Spleen (tissue), 13 donors: ENCODE measurements at places on chromosomes 11 and 22.

- DNase-seq = no peak
Observed at GRCh38 chr11:79400717-79401330, 40.0 kb downstream of the TENM4 start.

GRCh38 chr11:925158-925495 lies 543 bp upstream of the AP2A2 start:
- DNase-seq = no peak

- no peak for DNase-seq
Observed at GRCh38 chr11:3106736-3107524, 49.7 kb upstream of the CARS1 start.

GRCh38 chr11:75320046-75320618 lies 31.3 kb downstream of the ARRB1 start:
- DNase-seq = no peak

DNA sequence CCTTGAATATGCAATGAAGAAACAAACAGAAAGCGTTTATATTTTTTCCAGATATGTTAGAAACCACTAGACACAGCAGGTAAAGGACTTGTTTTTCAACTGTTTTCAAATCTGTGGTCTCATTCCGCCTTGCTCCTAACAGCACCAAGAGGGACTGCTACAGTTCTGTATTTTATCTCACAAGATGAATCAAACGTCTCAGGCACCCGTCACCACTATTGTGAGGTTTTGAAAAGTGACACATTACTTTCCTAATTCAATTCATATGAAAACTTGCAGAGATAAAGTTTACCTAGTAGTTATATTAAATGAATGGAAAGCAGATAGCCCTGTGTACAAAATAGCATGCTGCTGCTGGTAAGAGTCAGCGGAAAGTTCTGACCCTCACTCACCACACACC lies 386.3 kb downstream of the ETS1 start:
- DNase-seq = no peak

DNA sequence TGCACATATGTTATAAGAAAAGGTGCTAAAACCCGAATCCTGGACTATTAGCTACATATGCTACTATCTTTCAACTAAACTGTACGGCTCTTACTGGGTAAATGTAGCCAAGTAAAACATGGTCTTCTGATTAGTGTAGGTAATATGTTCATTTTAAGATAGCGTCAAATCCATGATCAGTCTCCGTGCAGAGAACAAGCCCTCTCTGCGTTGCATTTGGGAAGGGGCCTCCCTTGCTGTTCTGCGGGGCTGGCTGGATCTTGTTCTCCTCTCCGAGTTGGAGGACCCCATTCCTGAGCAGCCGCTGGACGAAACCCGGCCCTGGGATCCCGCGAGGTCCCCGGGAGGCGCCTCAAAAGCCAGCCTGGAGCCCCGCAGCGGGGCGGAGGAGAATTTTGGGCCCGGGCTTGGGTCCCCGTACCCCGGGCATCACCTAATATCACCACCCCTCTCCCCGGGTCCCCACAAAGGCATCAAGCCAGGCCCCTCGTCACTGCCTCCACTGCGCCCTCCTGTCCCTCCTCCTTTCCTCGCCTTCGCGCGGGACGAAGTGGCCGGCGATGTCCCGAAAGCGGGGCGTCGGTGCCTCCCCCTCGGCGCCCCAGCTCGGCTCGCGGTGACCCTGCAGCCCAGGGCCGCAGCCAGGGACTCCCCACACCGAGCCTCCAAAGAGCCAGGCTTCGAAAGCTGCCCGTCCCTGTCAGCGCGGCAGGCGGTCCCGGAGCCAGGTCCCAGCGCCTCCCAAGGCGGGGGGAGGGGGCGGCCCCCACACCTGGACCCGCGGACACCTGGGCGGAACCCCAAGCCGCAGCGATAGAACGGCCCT lies 54.5 kb upstream of the FBXO3 start:
- no peak for DNase-seq

- no peak for DNase-seq
Observed at GRCh38 chr11:109808569-109808968, 284.6 kb upstream of the ZC3H12C start.

GRCh38 chr11:26947379-26947844 lies 46.5 kb upstream of the FIBIN start:
- no peak for DNase-seq

DNA sequence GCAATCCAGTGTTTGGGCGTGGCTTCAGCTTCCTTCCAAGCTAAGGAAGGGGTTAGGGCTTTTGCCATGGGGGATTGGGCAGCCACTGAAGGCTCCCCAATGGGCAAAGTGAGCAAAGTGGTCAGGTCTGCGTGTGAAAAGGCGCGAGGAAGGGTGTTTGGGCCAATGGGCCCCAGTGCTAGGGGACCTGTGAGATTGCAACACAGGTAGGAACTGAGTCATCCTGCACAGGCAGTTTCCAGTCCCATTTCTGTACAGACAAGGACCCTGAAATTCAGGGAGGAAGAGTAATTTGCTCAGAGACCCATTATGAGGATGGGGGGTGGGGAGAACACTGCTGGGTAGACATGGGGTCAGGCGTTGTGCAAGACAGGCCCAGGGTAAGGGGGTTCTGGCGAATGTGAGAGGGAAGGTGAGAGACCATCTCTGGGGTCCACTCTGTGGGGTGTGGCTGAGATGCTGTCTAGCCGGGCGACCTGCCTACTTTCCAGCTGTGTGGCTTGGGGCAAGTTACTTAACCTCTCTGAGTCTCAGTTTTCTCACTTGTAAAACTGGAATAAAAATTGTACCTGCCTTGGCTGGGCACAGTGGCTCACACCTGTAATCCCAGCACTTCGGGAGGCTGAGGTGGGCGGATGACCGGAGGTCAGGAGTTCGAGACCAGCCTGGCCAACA lies 7.3 kb downstream of the CCDC88B start:
- DNase-seq = no peak

DNA sequence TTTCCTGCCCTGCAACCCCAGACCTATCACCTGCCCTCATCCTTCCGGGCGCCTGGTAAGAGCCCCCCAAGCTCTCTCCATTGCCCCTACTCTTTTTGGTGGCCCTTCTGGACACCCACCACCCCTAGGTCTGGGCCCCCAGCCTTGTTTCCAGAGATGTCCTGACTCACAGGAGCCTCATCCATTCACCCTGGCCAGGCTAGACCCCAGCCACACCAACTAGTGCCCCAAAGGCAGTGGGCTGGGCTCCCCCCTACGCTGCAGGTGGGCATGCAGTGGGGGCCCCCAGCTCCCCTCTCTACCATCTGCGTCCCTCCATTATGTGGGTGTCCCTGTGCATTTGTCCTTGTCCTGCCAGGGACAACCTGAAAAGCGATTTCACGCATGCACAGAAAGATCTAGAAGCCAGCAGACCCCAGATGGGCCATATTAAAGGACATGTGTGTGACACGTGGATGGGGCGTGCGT lies 1.4 kb downstream of the MRGPRF start:
- peak; percentile 54 for DNase-seq

- DNase-seq = peak; percentile 76
Observed at GRCh38 chr22:19524170-19525115, at the start of gene CLDN5. TSS of gene CLDN5 (minus strand) at chr22:19524410. CDS start at chr22:19524255, 155 bp downstream.

GRCh38 chr11:111639226-111639925 lies 37.1 kb downstream of the SIK2 start:
- DNase-seq = no peak

DNA sequence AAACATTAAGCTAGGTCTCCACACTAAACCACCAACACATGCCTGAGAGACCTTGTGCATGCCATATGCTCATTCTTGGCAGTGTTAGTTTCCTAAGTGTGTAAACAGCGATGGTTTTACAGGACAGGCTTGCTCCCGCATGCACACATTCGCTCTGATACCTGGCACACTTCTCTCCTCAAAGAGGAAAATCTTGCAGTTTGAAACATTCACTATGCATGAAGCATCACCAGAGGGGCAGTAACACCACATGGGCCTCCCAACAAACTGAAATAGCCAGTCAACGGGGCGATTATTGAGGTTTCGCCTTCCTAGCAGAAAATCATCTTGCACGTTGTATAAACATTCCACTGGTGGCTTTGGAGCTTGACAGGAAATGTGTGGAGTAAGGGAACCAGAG lies 52.6 kb downstream of the ABTB2 start:
- no peak for DNase-seq

GRCh38 chr11:77111277-77111676 lies 8.6 kb downstream of the OMP start:
- DNase-seq = no peak

GRCh38 chr11:115220423-115220822 lies 283.8 kb downstream of the CADM1 start:
- no peak for DNase-seq

DNA sequence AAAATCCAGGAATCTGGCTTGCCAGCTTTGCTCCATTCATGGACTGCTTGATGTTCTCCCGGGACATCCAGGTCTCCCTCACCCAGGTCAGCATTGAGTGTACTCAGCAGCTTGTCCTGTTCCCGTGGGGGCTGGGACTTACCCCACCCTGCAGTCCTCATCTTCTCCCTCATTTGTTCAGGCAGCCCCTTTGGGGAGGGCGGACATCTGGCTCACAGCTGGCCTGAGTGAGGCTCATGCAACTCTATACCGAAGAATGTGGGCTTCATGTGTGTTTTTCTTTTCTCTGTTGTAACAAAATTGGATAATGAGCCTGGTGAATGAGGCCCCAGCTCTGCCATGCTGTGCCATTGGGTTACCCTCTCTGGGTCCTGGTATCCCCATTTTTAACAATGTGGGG lies 227.7 kb upstream of the TENM4 start:
- DNase-seq = no peak

DNA sequence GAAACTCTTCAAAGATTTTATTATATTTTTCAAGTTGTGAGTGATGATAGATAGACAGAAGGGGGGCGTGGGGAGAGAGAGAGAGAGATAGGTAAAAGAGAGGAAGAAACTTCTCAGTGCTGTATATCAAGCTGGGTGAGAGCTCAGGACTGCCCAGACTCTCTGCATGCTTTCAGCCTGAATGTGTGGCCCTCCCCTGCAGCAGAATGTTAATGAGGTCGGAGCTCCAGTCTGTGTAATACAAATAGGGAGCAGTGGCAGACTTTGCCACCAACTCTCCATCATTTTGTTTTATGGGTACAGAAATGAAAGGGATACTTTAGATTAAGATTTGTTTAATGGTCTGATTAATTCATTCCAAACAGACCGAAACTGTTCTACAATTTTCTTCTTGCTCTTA lies 752.8 kb downstream of the OPCML start:
- no peak for DNase-seq

DNA sequence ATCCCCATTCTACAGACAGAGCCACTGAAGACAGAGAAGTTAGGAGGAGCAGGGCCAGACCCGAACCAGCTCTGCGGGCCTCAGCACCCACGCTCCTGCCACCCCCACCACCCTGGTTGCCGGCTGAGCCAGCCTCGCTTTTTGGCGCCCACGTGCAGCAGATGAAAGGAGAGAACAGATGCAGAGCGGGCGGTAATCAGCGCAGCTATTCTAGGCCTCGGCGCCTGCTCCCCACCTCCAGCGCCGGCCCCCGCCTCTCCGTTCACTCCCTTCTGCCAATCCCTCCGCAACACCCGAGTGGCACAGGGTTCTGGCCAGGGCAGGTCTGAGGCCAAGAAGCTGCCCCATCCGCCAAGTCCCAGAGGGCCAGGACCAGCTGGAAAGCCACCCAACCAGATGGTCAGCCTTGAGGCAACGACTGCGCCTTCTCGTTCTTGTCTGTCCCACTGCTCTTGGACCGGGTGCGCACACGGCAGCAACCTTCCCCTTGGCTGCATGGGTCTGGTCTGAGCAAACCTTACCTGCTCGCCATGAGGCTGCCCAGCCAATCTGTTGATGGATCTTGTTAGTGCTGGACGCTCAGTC lies 16.8 kb downstream of the DNAL4 start:
- DNase-seq = no peak

DNA sequence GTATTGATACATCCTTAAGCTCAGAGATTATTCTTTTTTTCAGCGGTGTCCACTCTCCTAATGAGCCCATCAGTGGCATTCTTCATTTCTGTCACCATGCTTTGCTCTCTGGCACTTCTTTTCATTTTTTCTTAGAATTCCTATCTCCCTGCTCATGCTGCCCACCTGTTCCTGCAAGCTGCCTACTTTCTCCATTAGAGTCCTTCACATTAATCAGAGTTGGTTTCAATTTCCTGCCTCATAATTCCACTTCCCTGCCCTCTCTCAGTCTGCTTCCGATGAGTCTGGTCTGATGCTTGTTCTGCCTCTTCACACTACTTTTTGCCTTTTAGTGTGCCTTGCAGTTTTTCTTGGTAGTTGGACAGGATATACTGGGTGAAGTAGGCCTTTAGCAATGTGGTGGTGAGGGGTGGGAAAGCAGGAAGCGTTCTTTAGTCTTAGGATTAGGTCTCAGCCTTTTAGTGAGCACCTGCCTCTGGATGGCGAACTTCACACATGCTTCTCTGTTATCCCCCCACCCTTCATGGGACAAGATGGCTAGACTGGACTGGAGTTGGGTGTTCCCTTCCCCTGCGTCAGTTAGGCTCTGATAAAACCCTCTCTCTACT lies 53.6 kb downstream of the CECR2 start:
- no peak for DNase-seq

GRCh38 chr11:122751292-122752070 lies 86.8 kb upstream of the CRTAM start:
- no peak for DNase-seq

GRCh38 chr11:98625526-98625925 lies 395.2 kb upstream of the CNTN5 start:
- no peak for DNase-seq

DNA sequence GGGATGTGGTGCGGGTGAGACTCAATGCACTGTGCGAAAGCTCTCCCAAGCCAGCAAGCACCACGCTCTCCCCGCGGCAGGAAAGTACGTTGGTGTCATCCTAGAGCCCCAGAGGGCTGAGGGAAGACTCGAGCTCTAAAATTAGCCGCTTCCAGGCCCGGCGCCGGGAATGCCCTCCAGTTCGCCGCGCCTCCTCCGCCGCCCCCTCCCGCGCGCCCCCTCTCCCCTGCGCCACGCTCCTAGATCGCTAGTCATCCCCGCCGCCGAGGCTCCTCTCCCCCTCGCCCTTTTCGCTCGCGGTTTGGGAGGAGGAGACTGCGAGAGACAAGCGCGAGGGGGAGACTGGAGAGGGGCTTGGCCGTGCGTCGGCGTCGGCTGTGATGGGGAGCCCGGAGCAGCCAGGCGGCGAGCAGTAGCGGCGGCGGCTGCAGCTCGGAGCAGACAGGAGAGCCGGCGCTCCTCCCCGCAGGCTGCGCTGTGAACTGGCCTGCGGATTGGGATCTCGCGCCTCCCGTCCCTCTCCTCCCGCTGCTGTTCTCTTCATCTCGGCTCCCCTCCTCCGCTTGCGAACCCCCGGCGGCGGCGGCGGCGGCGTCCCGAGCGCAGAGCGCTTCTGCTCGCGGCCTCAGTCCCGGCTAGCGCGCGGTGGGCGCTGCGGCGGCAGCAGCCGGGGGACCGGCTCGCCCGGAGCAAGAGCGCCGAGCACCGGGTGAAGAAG lies at the start of gene FAT3:
Gene FAT3 (plus strand): TSS at position 412 of the 718 bp plus-strand sequence. CDS start 127,295 bp downstream, outside the sequence.
- no peak for DNase-seq

DNA sequence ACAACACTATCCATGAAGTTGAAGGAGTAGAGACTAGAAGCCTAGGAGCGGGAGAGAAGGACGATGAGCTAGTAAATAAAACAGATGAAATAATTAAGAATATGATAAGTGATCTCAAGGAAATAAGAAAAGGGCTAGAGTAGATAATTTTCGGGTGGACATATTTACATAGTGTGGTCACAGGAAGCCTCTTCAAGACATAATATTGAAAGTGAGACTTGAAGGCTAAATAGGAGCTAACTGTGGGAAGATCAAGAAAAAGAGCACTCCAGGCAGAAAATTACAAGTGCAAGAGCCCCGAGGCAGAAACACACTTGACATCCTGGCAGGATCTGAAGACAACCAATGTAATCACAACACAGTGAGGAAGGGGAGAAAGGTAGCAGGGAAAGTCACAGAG lies 11.9 kb upstream of the PPFIBP2 start:
- DNase-seq = no peak
